ENCODE measurements at places on chromosomes 1 and 21.

GRCh38 chr1:110212169-110213142 is 2.3 kb downstream of the KCNC4 start:
- peak; percentile 15 for DNase-seq

DNA sequence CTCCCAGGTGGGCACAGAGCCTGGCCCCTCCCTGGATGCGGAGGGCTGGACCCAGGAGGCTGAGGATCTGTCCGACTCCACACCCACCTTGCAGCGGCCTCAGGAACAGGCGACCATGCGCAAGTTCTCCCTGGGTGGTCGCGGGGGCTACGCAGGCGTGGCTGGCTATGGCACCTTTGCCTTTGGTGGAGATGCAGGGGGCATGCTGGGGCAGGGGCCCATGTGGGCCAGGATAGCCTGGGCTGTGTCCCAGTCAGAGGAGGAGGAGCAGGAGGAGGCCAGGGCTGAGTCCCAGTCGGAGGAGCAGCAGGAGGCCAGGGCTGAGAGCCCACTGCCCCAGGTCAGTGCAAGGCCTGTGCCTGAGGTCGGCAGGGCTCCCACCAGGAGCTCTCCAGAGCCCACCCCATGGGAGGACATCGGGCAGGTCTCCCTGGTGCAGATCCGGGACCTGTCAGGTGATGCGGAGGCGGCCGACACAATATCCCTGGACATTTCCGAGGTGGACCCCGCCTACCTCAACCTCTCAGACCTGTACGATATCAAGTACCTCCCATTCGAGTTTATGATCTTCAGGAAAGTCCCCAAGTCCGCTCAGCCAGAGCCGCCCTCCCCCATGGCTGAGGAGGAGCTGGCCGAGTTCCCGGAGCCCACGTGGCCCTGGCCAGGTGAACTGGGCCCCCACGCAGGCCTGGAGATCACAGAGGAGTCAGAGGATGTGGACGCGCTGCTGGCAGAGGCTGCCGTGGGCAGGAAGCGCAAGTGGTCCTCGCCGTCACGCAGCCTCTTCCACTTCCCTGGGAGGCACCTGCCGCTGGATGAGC is 34.2 kb downstream of the TRIM11 start:
- DNase-seq: no peak

DNA sequence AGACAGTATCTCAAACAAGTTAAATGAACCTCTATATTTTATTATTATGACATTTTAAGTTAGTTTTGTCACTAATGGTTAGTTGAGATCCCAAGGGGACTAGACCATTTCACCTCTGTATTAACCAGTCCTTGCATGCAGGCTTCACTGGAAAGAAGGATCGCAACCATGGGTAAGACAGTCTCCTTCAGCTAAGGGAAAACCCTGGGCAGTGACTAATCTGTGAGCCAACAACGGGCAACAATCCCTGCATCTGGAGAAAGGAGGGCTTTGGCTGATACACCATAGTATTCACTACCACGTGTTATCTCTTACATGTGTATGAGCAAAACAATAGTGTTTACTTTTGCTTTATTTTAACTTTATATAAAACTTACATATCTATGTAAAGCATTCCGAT is 708.8 kb upstream of the CHRM3 start:
- DNase-seq: no peak

GRCh38 chr1:205500240-205501233 is 3.9 kb upstream of the CDK18 start:
- DNase-seq: no peak

- no peak for DNase-seq
These were observed 2.7 kb downstream of the MIER1 start for GRCh38 chr1:66927528-66927927.

- DNase-seq: no peak
These were observed 66.8 kb downstream of the SERINC2 start for GRCh38 chr1:31479811-31480210.

GRCh38 chr1:98306517-98307089 is 354.9 kb upstream of the SNX7 start:
- no peak for DNase-seq

GRCh38 chr1:13664451-13664850 is 35.5 kb upstream of the PRDM2 start:
- no peak for DNase-seq

GRCh38 chr1:88661188-88661587 is 22.9 kb upstream of the PKN2 start:
- DNase-seq: no peak

DNA sequence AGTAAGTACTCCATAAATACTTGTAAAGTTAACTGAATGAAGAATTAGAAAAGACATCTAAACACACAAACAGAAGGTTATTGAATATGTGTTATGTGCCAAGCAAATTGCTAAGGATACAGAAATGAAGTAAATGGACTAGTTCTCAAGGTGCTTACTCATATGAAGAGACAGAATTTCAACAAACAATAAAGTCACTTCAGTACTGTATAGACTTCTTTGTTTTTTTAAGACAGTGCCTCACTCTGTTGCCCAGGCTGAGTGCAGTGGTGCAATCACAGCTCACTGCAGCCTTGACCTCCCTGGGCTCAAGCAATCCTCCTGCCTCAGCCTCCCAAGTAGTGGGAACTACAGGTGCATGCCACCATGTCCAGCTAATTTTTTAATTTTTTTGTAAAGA is 57.3 kb downstream of the SERBP1 start:
- DNase-seq: no peak

- no peak for DNase-seq
These were observed 82.0 kb upstream of the ESRRG start for GRCh38 chr1:216805233-216805632.

DNA sequence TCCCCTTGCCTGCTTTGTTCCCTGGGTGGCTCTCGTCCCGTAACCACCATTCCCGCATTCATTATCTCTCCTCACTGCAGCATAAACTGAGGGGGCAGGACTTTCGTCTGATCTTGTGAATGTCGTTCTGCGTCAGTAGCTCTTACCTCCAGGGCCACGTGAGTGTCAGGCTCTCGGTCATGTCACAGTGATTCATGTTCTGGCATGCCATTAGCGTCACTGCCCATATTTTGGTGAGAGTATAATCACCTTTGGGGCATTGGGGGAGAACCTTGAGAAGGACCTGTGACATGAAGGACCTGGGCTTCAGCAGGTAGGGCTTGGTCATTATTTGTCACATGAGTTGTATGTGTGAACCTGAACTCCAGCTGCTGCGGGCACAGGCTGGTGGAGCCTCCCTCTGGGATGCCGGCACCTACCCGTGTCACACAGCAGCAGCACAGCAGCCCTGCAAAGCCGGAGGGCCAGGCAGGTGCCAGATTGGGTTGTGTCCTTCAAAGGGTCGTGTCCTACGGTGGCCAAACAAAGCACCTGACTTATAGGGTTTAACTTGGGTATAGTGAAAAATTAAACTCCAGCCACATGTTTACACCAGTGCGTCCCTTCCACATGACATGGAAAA is 68.5 kb downstream of the BACE2 start:
- no peak for DNase-seq

- DNase-seq: no peak
These were observed 63.6 kb downstream of the DMAP1 start for GRCh38 chr1:44276901-44277300.

- DNase-seq: no peak
These were observed 9.3 kb downstream of the SLC26A9 start for GRCh38 chr1:205933671-205934618.

- no peak for DNase-seq
These were observed 157.3 kb downstream of the PEX14 start for GRCh38 chr1:10631811-10632593.

DNA sequence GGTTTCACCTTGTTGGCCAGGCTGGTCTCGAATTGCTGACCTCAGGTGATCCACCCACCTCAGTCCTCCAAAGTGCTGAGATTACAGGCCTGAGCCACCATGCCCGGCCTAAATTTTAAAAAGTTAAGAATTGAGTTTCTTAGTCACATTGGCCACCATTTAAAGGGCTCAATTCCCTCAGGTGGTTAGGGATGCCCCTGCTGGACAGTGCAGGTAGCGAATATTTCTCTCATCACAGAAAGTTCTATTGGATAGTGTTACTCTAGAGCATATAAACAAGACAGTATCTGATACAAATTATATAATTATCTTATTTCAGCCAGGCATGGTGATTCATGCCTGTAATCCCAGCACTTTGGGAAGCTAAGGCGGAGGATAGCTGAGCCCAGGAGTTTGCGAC is 320.2 kb downstream of the ZP4 start:
- no peak for DNase-seq

- DNase-seq: no peak
These were observed 95.0 kb upstream of the C1orf105 start for GRCh38 chr1:172325531-172325930.

DNA sequence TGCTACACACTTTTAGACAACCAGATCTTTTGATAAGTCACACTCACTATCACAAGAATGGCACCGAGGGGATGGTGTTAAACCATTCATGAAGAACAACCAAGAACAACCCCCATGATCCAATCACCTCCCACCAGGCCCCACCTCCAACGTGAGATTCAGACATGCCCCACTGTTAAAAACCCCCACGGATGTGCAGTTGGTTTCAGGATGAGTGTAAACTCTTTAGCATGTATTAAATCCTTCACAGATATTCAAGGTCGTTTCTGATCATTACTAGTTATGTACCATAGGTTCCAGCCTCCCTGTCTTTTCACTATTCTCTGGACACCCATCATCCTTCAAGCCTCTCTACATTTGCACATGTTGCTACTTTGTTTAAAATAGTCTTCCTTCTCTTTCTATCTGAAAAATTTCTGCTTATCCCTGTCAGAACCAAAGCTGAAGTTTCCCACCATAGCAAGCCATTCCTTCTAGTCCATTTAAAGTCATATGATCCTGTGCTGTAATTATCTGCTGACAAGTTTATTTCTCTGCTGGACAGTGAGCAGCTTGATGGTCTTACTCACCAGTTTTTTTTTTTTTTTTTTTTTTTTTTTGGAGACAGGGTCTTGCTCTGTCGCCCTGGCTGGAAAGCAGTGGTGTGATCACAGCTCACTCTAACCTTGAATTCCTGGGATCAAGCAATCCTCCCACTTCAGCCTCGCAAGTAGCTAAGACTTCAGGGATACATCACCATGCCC is 36.8 kb downstream of the MAP10 start:
- no peak for DNase-seq

DNA sequence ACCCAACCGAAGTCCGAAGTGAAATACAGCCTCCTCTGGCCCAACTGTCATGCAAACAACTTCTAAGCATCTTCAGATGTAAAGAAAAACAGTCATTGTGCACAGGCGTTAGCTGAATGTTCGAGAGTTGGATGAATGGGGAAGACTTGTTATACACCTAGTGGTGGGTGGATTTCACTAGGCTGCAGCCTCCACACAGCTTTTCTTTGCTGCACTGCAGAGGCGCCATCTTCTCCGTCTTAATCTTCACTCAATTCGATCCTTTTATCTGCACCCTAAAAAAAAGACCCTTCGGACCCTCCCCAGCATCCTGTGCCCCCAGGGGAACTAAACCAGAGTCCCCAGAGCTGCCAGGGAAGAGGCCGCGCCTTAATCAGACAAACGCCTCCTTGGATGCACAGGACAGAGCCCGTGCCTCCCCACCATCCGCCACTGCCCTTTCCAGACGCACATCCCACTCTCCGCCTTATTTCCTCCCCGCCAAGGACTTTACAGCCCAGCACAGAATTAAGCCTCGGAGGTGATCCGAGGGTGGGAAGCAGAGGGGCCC is 1.4 kb downstream of the APP start:
- DNase-seq: peak; percentile 53

- DNase-seq: no peak
These were observed 46.5 kb downstream of the SAMD13 start for GRCh38 chr1:84347932-84348555.

DNA sequence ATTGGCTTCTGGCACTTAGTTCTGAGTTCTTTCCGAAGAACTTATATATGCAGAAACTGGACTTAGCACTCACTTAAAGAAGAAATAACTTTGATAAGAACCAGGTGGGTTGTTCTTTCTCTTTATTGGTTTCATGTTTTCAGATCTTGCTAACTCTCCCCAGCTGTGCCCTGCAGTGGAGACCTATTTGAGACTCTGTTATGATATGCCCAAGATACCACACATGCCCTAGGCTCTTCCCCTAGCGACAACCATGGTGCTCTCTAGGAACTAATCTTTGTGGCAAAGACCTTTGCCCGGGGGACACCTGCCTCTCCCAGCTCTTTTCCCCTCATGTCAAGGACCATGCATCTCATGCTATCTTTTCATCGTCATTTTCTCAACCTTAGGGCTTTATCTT is 128.8 kb downstream of the PBX1 start:
- DNase-seq: no peak

GRCh38 chr1:117683571-117684285 is 77.9 kb downstream of the TENT5C start:
- DNase-seq: no peak

- DNase-seq: no peak
These were observed 19.2 kb upstream of the DEPDC1 start for GRCh38 chr1:68516066-68516465.

GRCh38 chr1:154616659-154617345 is 8.8 kb upstream of the ADAR start:
- no peak for DNase-seq

DNA sequence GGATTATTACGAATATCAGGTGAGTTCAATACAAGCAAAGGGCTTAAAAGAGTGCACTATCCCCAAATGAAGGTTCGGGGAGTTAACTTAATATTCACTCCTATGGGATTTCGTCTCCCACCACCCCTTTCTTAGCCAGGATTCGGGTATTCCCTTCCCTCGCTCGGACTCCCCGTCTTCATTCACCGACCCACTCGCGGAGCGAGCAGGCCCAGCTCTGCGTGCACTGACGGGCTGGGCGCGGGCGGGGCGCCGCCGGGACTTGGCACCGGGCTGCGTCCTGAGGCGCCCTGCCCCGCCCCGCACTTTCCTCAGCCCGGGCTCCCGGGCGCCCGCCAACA is 7.7 kb upstream of the MPZL1 start:
- no peak for DNase-seq

- DNase-seq: peak; percentile 31
These were observed 78.9 kb downstream of the CD247 start for GRCh38 chr1:167439301-167439988.

DNA sequence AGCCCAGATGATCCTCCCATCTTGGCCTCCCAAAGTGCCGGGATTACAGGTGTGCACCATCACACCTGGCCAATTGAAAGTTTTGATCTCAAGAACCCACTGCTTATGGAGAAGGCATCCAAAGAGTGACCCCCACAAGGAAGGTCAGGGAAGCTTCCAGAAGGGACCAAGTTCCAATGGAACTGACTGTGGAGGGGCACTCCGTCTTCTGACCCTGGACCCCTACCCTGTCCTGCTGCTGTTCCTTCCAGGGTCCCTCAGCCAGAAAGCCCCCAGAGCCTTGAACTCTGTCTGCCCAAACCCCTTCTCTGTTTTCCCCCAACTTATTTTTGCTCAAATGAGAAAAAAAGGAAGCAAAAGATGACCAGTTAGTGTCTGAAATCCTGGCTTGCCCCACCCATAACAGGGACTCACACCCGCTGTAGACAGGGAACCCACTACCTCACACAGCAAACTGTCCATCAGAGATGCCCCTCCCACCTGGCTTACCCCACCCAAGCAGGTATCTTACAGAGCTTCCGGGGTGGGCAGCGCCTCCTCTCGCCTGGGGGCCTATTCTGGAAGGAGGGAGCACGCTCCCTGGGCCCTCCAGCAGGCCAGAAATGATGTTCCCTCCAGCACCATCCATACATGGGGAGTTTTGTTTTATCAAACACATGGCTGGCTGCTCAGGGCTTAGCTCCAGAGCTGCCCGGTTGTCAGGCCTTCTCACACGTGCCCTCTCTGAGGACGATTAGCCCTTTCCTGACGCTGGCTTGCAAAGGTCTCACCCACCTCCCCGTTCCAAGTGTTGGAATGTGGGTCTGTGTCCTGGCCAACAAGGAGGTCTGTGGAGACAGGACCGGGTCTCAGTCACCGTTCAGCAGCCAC is 3.1 kb upstream of the WNT3A start:
- DNase-seq: no peak

Measured in naive B cell (primary cell).